ENCODE measurements at places on chromosomes 7 and 10.

DNA sequence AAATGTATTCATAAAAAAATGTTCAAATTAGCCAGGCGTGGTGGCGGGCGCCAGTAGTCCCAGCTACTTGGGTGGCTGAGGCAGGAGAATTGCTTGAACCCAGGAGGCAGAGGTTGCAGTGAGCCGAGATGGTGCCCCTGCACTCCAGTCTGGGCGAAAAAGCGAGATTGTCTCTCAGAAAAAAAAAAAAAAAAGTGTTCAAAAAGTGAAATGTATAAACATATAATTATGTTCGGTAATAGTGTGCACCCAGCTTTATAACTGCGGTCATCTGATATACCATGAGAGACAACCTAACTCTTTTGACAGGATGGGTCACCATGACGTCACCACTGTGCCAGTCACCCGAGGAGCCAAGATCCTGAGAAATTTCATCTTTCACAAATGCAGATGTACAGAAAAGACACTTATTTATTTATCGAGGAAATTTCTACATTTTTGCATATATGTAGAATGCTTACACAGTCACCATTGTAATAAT lies 594 bp upstream of the RP9 start:
- no peak for DNase-seq

- DNase-seq: no peak
These were observed 27.1 kb downstream of the OGDH start for GRCh38 chr7:44633254-44634186.

- peak; percentile 14 for DNase-seq
These were observed 236.3 kb downstream of the HTR7 start for GRCh38 chr10:90621577-90621976.

DNA sequence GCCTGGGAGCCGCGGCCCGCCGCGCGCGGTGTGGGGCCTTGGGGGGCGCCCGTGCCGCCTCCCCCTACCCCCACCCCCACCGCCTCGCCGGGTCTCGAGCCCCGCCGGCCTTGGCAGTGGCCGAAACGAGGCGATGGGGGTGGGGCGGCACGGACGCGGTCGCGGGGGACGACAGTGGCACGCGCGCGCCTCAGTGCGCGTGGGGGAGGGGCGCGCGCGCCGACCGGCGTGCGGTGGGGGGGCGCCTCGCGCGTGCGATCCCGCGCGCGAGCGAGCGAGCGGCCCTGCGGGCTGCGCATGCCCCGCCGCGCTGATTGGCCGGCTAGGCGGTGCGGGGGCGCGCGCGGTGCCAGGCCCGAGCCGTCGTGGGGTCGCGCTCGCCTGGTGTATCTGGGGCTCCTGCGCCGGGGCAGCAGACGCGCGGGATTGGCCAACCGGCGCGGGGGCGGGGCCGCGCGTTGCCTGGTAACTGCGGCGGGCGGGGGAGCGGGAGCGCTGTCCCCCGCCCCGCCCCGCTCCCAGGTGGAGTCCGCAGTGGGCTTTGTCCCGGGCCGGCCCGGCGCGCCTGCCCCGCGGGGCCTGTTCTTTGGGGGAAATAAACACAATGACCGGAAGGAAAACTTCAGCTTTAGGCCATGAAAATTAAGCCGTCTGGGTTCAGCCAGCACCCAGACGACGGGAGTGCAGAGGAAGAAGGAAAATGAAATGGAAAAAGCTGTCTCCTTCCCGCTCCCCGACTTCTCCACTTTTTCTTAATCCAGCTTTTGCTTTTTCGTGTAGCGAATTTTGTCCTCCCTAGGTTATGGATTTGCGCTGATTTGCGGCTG lies 873 bp downstream of the GTF2I start:
- DNase-seq: no peak

GRCh38 chr10:67697724-67698131 lies 1.7 kb upstream of the CTNNA3 start:
- DNase-seq: peak; percentile 33

DNA sequence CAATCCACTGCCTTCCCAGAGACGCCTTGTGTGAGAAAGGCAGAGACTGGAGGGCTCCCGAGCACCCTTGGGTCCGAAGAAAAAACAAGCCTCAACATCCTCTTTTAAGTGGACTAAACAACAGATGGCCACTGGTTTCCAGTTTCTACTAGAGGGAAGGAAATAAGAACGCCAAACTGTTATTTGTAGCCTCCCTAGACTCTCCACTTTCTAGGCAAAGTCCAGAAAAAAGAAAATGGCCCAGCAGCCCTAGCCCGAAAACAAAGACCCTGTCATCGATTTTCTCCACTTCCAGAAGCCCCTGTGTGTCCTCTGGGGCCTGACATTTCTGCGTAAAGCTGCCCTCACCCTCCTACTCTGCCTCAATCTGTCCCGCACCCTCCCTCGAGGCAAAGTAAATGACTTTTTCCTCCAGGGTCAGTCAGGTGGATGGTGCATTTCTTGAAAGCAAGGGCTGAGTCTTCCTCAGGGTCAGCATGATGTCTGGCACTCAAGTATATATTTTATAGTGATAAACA lies 6.0 kb downstream of the RGS10 start:
- DNase-seq: no peak

DNA sequence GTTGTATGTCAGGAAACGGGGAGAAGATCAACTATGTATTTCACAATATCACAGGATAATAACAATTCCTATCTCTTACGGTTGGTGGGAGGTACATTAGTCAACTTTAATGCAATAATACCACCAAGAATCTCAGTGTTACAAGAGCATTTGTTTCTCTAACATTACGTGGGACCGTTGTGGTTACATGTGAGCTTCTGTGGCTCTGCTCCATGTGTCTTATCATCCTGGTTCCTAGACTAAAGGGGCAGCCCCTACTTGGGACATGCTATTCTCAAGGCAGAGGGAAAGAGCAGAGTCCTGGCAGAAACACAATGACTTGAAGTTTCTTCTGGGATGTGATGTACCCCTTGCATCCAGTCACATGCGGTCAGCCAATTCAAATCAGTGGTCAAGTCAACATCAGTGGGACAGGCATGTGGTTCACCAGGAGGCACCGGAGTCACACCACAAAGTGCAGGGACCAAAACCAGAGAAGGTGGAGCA lies 2.5 kb upstream of the ZNF22 start:
- no peak for DNase-seq

- no peak for DNase-seq
These were observed 25.0 kb upstream of the PODXL start for GRCh38 chr7:131581241-131582051.

- DNase-seq: no peak
These were observed 71.6 kb upstream of the GJD4 start for GRCh38 chr10:35533565-35533964.

DNA sequence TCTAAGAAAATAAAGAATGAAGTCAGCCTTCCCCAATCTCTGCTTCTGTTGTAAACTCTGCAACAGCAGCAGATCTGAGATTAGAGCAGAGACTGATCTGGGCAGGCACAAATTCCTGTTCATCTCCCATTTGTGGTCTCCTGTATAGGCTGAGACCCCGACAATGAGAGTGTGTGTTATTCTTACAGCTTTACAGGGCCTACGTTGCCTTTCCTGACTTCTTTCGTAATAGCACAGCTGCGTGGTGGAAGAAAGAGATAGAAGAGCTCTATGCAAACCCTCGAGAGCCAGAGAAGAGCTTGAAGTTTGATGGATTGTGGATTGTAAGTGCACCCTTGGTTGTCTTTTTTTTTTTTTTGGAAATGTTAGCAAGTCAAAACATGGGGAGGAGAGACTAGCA lies 72.1 kb downstream of the PRSS58 start:
- DNase-seq: no peak

GRCh38 chr7:94183891-94184290 lies 179.7 kb upstream of the BET1 start:
- no peak for DNase-seq

DNA sequence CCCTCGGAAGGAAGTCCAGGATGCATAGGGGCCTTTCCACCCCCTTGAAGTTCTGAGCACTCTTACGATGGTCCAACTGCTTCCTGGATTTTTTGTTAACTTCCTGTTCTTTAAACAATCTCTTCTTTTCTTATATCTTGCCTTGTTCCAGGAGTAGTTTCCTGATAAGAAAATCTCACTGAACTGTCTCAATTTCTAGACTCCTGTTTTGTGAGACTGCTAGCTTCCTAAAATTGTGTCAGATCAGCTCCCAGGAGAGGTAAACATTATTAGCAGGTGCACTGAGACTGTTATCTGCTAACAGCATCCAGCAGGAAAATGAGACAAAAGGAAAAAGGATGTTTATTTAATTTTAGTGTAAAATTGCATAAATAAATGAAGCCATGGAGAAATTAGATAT lies 106.2 kb upstream of the PITRM1 start:
- DNase-seq: no peak

DNA sequence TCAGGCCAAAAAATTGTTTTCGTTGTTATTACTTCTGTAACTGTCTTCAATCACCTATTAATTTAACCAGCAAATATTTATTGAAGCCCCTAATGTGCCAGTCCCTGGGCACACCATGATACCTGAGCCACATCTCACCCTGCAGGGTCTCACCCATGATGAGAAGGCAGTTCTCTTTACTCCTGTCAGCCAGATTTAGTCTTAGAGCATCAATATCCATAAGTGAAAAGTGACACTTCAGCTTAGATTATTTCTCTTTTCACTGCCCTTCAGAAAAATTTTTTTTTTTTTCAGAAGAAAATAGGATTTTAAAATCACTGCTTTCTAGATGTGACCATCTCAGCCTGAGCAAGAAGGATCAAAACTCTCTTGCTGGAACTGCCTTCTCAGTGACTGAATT lies 258.6 kb upstream of the NFE2L3 start:
- no peak for DNase-seq

GRCh38 chr7:116674508-116675173 lies 2.6 kb downstream of the MET start:
- DNase-seq: no peak

DNA sequence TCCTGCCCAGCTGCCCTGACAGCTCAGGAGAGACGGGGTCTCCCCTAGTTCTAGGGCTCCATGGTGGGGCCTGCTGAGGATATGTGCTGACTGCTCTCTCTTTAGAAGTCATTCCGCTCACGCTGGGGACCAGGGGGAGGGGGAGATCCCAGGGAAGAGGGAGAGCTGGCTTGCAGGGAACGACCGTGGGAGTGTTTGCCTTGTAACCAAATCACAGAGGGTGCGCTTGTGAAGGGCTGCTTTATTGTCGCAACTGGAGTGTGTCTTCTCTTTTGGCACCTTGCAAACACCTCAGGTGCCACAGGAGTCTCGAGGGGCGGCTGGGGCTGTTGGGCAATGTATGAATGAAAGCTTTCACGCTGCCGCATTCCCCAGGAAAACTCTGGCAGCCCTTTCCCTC lies 531.3 kb upstream of the MKI67 start:
- DNase-seq: peak; percentile 18

DNA sequence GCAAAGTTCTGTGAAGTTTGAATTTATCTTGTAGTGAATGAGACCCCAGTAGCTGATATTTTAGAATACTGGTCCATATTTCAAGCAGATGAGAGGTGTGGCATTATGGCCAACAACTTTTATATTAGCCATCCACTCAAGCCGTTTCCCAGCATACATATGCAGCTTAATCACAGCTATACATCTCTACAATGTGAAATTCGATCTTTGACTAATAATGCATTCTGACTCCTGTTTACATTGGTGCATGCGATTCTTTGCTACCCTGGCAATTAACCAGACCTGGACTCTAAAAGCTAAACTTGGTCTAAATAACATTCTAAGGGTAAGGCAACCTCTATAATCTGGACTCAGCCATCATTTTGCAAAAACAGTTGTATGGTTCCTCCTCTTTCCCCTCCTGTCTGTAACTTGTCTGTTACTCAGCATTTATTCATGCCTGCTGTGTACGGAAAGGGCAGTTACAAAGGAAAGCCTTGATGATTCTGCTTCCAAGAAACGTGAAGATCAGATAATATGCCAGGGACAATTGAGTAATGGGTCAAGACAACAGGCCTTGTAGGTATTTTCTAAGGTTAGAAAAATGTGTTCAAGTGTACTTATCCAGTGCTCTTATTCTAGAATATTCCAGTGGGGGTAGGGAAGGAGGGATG lies 50.6 kb downstream of the PNLIPRP2 start:
- no peak for DNase-seq

DNA sequence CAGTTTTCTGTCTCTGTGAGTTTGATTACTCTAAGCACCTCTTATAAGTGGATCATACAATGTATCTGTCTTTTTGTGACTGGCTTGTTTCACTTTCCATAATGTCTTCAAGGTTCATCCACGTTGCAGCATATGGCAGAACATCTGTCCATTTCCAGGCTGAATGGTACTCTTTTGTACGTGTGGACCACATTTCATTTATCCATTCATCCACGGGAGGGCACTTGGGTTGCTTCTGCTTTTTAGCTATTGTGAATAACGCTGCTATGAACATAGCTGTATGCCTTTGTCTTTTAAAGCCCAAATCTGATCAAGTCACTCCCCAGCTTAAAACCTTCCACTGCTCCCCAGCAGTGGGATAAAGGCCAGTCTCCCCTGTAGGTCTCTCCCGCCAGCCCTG lies 31.5 kb downstream of the EGFR start:
- DNase-seq: no peak

DNA sequence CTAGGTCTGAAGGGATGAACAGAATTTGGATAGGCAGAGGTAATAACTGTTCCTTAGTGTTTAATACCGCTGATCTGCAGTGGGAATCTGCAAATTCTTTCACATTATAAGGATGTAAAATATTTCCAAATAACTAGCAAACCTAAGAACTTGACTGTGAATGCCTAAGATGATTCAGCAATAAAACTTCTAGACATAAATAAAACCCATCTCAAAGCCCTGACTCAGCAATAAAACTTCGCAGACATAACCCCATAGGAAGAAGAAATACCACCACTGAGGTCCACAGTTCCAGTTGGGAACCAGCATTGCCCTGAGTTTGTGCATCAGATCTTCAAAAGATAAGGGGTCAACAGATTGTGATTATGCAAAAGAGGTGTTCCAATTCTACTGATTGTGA lies 354.2 kb downstream of the GFRA1 start:
- DNase-seq: no peak

- no peak for DNase-seq
These were observed 9.8 kb downstream of the MTG1 start for GRCh38 chr10:133403784-133404183.

DNA sequence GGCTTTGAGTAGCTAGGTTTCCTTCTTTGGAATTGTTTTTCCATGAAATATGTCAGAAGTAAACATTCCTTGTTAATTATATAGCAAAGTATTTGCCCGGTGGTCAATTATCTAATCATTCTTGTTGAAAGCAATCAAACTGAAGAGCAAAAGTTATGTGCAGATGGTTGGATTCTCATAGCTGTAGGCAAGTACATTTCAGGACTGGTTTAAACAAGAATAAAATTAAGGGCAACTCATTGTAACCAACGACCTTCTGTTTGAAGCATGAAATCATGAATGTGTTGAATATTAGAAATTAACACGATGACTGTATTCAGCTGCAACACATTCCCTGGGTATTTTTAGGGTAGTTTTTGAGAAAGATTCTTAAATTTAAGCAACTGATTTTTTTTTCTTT lies 61.8 kb upstream of the NMT2 start:
- no peak for DNase-seq

- no peak for DNase-seq
These were observed 15.9 kb downstream of the C10orf90 start for GRCh38 chr10:126654579-126654978.

GRCh38 chr7:35714862-35715261 lies 19.9 kb upstream of the HERPUD2 start:
- no peak for DNase-seq

- DNase-seq: no peak
These were observed 286.9 kb upstream of the MGMT start for GRCh38 chr10:129179972-129180678.
